Activated T-cell treated with anti-CD3 and anti-CD28 coated beads, Interleukin-2, amount 50 U/mL, for 48 hours (primary cell): ENCODE measurements at places on chromosomes 2 and 18.
A peak's percentile ranks its signal among the peaks of the same experiment; 100 is the strongest.

- DNase-seq: no peak
These were observed 58.6 kb upstream of the ZFP36L2 start for GRCh38 chr2:43284967-43285366.

DNA sequence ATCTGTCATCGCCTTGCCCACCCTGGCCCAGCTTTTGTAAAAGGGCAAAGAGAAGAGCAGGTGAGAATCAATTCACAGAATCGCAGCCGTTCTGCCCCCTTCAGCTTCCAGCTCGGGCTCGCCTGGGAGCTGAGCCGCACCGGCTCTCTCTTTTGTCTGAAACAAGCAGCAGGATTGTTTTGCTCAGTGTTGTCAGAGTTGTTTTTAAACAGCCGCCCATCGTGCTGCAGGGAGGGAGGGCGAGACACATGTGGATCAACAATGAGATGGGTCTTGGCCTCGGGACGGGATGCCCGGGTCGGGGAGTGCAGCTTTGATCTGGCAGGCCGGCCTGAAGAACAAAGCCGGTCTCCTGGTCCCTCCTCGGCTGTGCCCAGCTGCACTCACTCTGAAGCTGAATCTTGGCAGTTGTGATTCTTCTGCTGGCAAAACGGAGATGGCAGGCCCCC is 39.7 kb upstream of the HDAC4 start:
- DNase-seq: no peak

GRCh38 chr2:67854103-67854743 is 208.6 kb downstream of the C1D start:
- no peak for DNase-seq

- no peak for DNase-seq
These were observed 323.9 kb downstream of the XIRP2 start for GRCh38 chr2:167212014-167212648.

- DNase-seq: no peak
These were observed 415.6 kb upstream of the LYPD1 start for GRCh38 chr2:133085646-133086045.

DNA sequence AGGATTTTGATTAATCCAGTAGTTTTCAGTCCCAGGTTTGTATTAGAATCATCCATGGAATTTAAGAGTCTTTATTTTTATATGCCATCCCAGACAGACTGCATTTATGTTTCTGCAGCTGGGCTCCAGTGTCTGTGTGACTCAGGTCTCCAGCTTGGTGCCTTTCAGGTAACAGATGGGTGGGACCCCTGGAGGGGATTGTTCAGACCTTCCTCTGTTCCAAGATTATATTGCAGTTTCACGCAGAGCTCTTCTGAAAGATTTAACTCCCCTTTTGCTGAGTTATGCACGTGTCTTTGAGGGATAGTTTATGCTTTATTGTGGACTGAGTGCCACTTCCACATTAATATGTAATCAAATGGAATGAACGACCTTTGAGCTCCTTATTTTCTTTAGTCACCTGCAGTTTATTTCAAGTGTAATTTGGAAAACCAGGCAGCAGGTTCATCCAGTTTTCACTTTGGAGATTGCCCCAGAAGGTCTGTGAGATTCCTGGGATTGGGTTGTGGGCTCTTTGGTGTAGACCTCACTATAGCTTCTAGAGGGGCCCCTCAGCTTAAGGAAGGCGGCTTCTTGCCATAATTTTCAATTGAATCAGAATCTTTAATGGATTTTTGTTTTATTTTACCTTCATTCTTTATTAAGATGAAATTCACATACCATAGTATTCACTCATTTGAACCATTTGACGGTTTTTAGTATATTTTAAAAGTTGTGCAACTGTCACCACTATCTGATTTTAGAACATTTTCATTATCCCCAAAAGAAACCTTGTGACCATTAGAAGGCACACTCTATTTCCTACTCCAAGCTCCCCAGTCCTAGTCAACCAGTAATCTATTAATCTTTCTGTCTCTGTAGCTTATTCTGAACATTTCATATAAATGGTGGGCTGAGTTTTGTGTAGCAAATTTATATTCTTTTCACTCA is 135.0 kb downstream of the WDSUB1 start:
- DNase-seq: no peak

DNA sequence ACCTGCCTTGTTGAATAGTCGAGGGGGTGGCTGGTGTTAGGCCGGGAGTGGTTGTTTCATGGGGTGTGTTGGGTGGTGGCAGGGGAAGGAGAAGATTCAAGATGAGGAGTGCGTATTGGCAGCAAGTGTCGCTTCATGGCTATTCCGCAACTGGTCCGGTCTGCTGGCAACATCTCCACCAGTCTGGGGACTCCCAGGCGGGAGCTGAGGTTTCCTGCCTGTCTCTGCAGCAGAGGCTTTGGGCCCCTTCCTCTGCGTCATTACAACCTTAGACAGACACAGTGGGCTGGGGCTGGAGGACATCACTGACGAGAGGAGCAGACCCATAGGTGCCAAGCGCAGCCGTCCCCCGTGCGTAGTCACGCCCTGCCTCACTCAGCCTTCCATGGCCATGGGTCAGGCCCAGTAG is 64.0 kb upstream of the MCFD2 start:
- peak; percentile 49 for DNase-seq

DNA sequence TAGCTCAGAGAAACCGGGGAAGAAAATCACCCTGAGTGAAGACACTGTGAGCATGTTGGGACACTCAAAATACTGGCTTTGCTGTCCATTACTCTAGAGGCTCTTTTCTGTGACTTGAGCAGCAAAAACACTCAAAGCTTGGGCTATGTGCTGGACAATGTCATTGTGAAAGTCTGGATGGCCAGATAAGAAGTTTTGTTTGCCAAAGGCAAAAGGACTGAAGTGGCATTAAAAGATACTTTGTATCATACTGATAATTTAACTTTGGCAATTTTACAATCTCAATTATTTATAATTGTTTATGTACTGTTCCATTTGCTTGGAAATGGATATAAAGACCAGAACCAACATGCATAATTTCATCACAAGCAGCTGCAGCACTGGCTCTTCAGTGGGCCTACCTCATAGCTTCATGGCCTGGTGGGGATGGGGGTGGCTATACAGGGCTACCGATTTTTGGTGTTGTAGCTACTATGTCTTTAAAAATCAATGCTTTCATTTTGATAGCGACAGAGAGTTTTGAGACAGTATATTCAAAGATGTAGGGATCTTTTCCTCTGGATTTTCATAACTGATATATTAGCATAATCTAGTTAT is 51.1 kb downstream of the RBKS start:
- DNase-seq: no peak

DNA sequence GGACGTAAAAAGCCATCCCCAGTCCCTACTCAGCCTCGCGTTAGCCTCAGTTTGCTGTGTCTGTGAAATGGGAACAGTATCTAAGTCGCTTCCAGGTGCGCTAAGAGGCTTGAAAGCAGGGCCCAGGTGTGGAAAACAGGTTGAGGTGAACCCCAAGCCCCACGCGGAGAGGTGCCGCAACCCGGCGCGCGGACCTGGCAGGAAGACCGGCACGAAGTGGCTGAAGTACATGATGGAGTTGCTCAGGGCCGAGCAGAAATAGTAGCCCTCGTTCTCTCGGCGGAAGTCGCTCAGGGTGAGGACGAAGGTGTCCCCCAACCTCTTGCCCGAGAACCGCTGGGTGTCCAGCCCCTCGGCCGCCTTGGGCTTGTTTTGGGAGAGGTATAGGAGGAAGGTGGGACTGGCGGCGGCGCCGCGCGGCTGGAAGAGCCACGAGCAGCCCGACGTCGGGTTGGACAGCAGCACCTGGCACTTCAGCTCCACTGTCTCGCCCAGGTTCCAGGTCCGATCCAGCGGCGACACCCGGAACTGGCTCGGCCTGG is 508 bp downstream of the CD8A start:
- peak; percentile 59 for DNase-seq

- no peak for DNase-seq
These were observed 209.3 kb downstream of the AKAIN1 start for GRCh38 chr18:4987452-4988405.

- no peak for DNase-seq
These were observed 547.3 kb upstream of the VWC2L start for GRCh38 chr2:213863541-213863940.

GRCh38 chr2:23093513-23093912 is 291.5 kb upstream of the KLHL29 start:
- no peak for DNase-seq

GRCh38 chr2:214706986-214707385 is 102.5 kb downstream of the BARD1 start:
- no peak for DNase-seq

DNA sequence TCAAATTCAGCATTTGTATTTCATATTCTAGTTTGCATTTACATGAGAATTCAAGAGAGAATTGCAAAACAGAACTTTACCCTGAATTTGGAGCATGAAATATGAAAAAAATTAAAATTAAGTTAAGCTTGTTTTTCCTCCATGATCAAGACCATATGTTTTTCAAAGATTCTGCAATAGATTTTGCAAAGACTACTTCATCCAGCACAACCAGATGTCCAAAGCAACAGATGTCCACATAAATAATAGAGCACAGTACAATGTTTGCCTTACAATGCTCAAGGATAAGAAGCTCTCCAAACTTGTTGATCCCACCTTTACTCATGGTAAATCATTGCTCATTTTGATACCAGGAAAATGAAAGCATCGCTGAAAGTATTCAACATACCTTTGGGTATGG is 25.6 kb downstream of the FAP start:
- no peak for DNase-seq

- DNase-seq: no peak
These were observed 123.0 kb downstream of the SPTBN1 start for GRCh38 chr2:54579061-54579681.

DNA sequence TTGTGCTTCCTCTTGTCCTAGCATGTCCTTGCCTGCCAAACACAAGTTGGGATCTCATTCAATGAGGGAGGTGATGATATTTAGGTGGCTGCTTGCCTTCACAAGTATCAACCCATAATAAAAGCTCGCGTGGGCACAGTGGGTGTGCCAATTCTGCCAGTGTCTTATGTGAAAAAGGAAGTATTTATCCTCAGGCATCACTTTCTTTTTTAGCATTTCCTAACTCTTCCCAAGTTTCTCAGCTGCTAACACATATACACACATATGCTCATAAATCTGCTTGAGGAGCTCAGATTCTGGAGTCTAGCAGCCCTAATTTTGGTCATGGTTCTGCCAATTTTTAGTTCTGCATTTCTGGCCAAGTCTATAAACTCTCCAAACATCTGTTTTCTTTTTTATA is 319.5 kb upstream of the HNMT start:
- no peak for DNase-seq

GRCh38 chr2:38178556-38179419 is 102.8 kb upstream of the CYP1B1 start:
- no peak for DNase-seq

- no peak for DNase-seq
These were observed 98.9 kb downstream of the CSRNP3 start for GRCh38 chr2:165568361-165568760.

DNA sequence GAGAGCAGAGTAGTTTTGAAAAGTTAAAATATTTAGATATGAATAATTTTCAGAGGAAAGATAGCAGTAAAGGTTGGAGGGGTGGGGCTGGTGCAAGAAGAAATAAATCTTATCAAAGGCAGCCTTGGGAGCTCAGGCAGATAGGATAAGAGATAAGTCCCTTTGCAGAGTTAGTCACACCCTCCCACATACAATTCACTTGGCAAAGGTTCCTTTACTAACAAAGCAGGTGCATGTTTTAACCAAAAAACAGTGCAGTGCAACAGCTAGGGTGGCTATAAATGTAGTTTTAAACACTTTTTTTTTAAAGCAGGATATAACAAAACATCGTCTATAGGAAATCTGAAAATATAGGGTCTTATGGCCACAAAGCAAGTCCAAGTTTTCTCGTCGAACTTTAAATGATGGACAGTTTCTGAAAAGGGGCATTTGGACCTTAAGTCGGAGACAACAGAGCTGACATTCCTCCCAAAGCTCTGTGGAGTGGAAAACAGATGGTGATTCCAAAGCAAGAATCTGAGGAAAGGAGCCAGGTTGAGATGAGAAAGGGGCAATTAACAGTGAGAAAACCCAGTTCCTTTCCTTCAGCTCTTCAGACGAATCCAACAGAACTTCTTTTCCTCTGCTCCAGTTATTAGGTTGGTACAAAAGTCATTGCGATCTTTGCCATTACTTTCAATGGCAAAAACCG is 53.0 kb downstream of the EPHA4 start:
- DNase-seq: no peak

DNA sequence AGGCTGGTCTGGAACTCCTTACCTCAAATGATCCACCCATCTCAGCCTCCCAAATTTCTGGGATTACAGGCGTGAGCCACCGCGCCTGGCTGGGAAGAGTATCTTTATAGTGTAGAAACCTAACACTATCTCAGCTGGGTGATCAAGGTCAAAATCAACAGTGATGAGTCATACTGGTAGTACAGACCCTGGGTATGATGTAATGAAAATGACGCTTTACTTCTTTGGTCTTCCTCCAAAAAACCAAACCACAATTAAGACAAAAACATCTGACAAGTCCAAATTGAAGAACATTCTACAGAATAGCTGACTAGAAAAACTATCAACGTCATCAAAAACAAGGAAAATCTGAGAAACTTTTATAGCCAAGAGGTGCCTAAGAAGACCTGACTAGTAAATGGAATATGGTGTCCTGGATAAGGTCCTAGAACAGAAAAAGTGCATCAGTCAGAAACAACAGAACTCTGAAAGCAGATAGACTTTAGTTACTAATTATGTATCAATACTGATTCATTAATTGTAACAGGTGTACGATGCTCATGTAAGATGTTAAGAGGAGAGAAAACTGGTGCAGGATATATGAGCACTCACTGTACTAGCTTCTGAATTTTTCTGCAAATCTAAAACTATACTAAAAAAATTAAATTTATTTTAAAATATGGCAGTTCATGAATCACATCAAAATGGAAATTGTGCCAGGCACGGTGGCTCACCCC is 25.4 kb downstream of the PDCL3 start:
- DNase-seq: peak; percentile 33

DNA sequence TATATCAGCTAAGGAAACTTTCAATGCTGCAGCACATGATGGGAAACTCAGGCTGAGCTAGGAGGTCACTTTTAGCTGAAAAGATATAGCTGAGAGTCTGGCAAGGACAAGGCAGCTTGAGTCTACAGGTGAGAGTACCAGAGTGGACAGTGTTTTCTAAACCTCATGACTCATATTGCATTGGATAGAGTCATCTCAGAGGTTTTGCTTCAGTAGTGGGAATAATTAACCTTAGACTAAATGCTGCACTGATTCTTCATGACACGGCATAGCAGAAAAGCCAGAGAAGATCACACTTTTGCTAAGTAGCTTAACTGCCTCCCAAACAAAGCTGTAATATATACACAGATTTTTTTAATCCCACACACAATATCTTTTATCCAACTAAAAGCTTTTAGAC is 865.0 kb upstream of the CDH2 start:
- DNase-seq: no peak

GRCh38 chr2:170813611-170814532 is 2.8 kb upstream of the GAD1 start:
- DNase-seq: peak; percentile 35

DNA sequence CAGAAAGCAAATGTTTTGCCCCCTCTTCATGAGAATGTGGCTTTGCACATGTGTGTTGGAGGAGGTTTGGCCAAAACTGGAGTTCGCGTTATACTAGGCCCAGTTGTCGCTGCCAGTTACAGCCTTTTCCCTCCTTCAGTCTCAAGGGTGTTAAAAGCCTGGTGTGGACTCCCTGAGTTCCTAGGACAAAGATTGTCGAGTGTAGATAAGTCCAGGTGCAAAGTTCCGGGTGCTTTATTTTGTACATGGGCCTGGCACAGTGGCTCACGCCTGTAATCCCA is 542 bp upstream of the RNF103 start:
- DNase-seq: peak; percentile 22

- DNase-seq: no peak
These were observed 130.7 kb upstream of the GPC1 start for GRCh38 chr2:240304746-240305161.

- DNase-seq: no peak
These were observed 10.5 kb downstream of the TRAPPC12 start for GRCh38 chr2:3390041-3390440.

- no peak for DNase-seq
These were observed 143.0 kb upstream of the SOX11 start for GRCh38 chr2:5548991-5549715.
